ENCODE measurements at places on chromosomes 16 and 17.

- peak; percentile 64 for DNase-seq
These were observed 3.3 kb upstream of the HOXB8 start for GRCh38 chr17:48618256-48618896.

GRCh38 chr17:58337210-58337599 is 8.6 kb upstream of the TSPOAP1 start:
- DNase-seq, result no peak

GRCh38 chr17:65604070-65604469 is 42.6 kb upstream of the AXIN2 start:
- no peak for DNase-seq

GRCh38 chr16:75860326-75861053 is 134.2 kb upstream of the CPHXL start:
- no peak for DNase-seq

- DNase-seq, result no peak
These were observed 55.5 kb downstream of the SNX11 start for GRCh38 chr17:48162946-48163506.

DNA sequence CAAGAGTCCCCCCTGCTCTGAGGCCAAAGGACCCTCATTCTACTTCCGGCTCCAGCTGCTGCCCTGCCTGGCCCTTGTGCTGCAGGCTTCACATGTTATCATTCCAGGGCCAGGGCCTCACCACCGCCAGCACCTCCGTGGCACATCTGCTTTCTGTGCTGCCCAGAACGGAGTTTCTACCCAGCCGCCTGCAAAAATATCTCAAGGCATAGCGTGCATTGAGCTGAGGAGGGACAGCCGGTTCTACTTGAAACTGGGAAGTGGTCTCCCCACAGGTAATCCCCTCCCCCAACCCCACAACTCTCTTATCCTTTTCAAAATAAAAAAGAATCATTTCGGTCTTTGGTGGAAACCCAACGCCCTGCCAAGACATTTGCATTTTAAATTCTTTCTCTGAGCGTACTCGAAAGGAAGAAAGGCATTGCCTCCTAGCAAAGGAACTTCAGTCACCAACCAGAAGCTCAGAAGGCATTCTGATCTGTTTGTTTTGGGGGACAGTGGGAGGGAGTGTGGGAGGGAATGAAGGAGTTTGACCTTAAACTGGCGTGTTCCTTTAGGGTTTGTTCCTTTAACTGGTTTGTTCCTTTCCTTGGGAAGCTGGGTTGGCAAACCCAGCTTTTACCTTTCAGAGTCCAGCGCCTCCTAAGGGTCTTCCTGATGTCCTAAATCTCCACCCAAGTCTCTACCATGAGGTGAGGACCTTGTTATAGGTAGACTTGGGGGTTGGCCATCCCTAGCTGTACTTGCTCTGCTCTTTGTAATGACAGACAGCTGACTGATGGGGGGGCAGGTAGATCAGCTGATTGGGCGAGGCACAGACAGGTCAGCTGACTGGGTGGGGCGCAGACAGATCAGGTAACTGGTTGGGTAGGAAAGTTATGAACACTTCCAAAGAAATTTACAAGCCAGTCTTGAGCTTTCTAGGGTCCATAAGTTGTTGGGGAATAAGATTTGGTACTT is 33.4 kb upstream of the PIK3R6 start:
- no peak for DNase-seq

All from stimulated activated CD8-positive, alpha-beta memory T cell treated with anti-CD3 and anti-CD28 coated beads, Interleukin-2, amount 100 ng/mL, for 1 hour (primary cell).